ENCODE measurements at places on chromosomes 4 and X. TPM values are rescaled to one million over a fixed set of nuclear protein-coding genes. Genes with fewer than 3 reads are reported as not detected.

GRCh38 chr4:94214703-94215319, 7.1 kb downstream of the SMARCAD1 start:
- DNase-seq: no peak

- DNase-seq: no peak
These were observed 4.0 kb downstream of the HNRNPH2 start for GRCh38 chrX:101411984-101412383.

- no peak for DNase-seq
These were observed 12.6 kb downstream of the PPA2 start for GRCh38 chr4:105461221-105461620.

Gene PDGFC
- 4.7 TPM for total RNA-seq

DNA sequence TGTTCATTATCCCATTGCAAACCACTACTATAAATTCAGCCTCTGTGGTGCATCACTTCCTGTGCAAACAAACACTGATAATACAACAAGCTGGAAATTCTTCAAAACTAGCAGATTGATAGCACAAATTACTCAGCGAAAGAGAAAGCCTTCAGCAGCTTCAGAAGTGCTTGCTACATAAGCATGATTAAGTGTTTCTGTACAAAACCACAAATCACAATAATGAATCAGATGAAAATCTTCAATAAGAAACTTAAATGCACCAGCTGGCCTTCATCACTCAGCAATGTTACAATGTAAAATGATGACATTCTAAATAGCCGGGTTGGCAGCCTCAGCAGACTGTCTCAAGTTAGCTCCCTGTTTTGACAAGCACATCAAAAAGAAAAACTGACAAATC, 262.2 kb downstream of the SPOCK3 start:
- DNase-seq: no peak

GRCh38 chr4:140151699-140152012, 2.3 kb downstream of the MAML3 start:
- DNase-seq: peak; percentile 95

Gene BRCC3
- total RNA-seq: 12.0 TPM

DNA sequence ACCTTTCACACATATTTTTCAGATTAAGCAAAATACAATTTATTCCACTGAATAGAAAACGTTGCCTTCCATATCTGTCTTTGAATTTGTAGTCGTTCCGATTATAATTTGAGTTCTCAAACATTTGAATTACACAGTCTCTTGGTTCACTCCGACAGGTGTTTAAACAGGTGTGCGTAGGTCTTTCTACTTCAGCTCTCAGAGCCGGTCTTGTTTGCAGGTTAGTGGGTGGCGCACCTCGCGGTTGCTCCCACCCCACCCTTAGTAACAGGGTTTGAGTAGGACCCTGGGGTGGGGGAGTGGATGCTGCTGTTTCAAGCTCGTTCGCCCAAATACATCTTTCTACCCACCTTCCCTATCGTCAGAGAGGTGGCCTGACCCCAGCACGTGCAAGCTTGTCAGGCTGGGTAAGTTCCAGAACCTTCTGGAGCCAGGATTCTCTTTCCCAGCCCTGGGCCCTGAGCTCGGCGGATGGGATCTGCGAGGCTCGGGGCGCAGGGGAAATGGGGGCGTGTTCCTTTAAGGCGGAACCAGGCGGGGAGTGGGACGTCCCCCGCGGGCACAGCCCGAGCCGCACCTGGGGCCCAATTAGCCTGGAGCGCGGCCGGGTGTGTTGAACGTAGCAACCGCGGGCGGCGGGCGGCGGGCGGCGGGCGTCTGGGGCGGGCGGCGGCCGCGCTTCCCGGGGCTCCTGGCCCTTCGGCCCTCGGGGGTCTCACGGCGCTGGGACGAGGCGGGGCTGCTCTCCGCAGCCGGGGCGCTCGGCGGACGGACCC, at the start of gene FAM149A:
Gene FAM149A (plus strand): TSS at position 591 of the 776 bp plus-strand sequence.
- peak; percentile 57 for DNase-seq

DNA sequence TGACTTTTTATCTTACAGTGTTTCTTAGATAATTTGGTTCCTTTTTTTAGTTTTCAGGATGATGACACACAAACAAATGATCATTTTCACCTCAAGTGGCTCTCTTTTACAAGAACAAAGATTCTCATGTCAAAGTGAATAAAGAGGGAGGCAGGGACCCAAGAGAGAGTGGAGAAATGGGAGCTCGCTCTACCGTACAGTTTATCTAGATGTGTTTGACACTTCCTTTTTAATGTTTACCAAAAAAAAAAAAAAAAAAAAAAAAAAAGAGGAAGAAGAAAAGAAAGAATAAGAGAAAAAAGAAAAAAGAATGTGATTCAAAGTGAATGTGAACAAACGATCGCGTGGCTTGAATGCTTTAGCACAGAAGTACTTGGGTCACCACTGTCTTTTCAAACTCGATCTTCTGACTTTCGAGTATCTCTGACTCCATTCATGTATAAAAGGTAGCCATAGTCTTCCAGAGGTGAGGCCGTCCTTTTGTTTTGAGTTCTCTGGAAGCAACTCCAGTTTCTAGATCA, 75.6 kb upstream of the GRXCR1 start:
- no peak for DNase-seq

DNA sequence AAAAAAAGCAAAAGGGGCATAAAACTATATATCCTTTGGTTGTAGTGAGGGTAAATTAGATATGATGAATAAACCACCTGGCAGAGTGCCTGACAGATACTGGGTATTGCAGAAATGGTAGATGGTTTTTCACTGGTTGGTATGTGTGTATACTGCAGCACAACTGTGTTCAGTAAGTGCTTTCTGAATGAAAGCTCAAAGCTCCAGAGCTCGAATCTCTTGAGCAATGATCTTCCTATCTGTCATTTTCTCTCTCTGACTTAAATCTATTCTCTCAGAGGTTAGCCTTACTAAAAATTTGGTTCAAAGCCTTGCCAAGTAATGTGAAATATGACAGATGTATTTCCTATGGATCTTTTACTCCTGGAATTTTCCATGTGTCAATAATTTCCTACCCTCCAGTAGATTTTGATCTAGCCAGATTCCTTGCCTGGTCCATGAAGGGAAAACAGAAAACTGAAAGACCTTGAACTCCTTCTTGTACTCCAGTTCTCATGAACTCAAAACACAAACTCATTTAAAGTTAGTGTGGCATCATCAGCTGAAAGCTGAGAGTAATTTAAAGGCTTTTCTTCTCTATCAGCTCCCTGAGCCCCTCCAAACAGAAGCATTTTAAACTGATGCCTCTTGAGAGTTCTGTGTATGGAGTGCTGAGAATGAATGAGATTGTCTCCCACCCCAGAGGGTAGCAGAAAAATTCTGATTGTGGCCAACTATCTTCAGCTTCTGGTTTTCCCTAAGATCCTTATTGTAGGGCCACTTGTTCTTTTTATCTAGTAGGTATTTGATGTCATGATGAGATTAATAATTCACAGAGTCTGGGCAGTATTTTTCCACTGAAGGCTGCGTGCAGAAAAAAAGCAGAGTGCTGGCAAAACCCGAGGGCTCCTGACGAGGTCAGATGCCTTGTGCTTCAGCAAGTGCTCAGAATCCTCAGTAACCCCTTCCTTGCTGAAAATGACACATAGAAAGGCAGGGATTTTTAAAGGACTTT, 363.4 kb upstream of the BOD1L1 start:
- DNase-seq: peak; percentile 9
